ENCODE measurements at places on chromosomes 4 and X.

DNA sequence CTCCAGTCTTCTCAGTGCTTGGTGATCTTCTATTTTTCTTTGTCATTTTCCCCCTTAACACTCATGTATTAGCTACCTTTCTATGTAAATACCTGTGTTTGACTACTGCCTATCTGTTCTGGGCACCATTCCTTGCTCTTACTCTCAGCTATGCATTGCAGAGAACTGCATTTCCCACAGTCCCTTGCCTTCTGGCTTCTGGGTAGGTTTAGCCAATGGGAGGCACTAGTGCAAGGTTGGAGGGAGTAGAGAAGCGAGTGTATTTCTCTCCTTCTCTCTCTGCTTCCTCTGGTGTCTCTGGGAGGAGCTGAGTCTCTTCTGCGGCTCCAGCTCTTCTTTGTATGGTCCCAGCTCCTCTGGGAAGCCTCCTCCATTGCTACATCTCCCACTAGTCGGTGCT is 50.5 kb downstream of the CWH43 start:
- DNase-seq, result no peak

- DNase-seq, result no peak
Observed at GRCh38 chr4:181017038-181017437, 1226.2 kb upstream of the TENM3 start.

- DNase-seq, result no peak
Observed at GRCh38 chrX:10574663-10575062, 45.7 kb downstream of the MID1 start.

GRCh38 chrX:28854637-28855036 is 267.4 kb downstream of the IL1RAPL1 start:
- DNase-seq, result no peak

- no peak for DNase-seq
Observed at GRCh38 chrX:7143941-7144525, 3.5 kb upstream of the STS start.

GRCh38 chr4:139802488-139802887 is 136.9 kb downstream of the MGST2 start:
- no peak for DNase-seq

DNA sequence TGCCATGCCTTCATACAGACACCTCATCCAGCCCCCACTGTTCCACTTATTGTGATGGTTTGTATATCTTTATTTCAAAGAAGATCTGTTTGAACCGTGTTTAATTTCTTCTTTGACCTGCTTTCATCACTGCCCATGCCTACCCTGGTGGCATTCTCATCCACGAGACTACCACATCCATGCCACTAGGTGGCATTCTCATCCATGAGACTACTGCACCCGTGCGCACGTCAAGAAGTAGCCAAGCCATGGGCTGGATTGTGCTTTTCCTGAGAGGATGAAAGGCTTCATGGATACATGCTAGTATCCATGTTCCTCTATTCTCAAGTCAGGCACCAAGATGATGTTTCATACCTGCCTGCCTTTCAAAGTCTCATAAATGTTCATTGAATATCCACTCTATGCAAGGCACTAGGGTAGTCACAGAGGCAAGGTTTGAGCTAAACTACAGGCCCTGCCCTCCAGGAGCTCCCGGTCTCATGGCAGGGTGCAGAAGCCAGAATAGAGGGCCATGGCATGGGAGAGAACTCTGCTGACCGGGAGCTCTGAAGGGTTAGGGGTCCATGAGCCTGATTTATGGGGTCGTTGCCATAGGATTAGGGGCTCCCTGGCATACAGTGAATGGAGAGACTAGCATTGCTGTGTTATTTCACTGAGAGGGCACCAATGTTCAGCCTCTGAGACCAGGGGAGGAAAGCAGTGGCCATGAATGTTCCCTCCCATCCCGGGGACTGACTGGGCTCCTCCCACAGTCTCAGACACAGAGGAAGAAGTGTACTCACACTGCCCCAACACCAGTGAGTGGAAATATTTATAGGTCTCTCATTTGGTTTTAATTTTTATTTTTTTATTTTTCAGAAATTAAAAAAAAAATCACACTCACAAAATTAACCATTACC is 24.8 kb upstream of the EOLA2 start:
- DNase-seq, result no peak

GRCh38 chr4:122746485-122746965 is 14.0 kb downstream of the BBS12 start:
- DNase-seq, result no peak

DNA sequence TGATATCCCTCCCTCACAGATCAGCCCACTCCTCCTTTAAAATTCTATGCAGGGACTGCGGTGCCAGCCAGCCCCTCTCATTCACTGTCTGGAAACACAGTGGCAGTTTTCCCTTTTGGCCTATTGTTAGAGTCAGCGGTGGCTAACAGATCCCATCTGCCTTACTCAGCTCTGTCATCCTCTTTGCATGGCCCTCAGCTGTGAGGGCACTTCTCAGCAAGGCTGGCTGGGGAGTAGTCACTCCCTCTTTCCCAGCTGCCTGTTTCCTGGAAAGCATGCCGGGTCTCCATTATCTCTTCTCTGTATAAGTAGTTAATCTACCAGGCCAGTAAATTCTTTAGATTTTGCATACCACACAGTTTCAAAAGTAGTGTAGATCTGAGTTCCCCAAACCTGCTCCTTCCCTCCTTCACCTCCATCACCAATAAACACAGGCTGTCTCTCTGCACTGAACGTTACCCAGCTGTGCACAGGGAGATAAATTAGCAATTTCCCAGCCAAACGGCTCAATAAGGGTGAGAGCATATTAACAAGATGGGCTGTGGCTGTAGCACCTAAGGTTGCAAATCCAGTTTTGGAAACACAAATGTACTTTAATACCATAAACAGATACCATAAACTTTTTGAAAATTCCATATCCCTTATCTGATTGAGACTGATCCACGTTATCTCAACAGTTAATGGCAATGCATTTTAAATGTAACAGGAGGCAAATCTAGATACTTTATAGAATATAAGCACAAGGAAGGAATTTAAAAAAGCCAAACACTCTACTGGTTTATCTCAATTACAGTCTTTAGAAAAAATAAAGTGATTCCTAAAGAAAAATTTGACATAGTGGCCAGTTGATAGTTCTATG is 229.3 kb downstream of the ANKRD50 start:
- peak; percentile 16 for DNase-seq

DNA sequence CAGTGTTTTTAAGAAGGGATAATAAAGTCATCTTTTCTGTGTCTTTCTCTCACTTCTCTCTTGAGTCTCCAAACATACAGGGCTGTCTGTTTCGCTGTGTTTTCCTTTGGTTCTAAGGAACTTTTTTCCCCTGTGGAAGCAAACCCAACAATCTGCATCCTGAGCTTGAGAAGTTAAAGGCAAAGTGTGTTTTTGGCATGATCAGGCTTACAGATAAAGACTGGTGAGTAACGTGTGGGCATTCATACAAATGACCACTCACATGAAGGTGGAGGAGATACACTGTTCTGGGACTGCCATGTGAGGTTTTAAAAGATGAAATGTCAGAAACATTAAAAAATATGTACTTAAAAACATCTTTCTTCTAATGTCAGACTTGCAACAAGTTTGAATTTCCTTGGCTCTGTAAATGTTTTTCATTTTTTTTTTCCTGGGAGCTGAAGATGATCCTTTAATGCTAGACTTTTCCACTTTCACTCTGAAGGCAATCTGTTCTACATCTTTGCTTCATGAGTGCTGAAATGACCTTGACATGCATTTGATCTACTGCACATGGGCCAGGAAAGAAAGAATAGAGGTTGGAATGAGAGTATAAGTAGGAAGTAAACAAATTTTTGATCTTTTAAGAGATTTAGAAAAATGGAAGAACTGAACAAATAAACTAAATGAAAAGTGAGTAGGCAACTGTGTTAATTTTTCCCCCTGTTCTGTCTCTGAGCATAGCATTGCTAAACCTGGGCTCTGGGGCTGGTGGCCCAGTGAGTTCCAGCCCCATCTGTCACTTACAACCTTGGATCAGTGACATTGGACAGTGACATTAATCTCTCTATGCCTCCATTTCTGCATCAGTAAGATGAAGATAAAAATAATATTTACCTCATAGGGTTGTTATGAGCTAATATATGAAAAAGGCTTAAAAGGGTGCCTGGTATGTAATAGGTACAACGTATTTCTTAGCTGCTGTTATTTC is 151.1 kb upstream of the TBC1D9 start:
- DNase-seq, result no peak

- peak; percentile 93 for DNase-seq
Observed at GRCh38 chrX:154799556-154800348, 5.5 kb downstream of the MPP1 start.

DNA sequence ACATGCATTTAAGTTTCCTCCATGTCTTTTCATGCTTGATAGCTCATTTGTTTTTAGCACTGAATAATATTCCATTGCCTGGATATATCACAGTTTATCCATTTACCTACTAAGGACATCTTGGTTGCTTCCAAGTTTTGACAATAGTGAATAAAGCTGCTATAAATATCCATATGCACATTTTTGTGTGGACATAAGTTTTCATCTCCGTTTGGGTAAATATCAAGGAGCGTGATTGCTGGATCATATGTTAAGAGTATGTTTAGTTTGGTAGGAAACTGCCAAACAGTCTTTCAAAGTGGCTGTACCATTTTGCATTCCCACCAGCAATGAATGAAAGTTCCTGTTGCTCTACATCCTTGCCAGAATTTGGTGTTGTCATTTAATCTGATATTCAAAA is 172.5 kb downstream of the DHX15 start:
- DNase-seq, result no peak

DNA sequence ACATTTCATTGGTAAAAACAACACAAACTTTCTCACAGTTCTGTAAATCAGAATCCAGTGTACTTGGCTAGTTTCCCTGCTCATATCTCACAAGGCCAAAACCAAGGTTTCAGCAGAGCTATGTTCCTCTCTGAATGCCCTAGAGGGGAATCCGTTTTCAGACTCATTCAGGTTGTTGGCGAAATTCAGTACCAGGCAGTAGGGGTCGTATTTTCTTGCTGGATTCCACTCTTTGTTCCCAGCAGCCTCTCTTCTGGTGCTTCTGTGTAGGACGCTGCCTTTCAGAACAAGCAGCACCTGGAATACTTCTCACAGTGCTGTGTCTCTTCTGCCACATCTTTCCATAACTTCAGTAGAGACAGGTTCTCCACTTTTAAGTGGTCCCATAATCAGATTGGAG is 351.9 kb downstream of the PCDH18 start:
- no peak for DNase-seq

DNA sequence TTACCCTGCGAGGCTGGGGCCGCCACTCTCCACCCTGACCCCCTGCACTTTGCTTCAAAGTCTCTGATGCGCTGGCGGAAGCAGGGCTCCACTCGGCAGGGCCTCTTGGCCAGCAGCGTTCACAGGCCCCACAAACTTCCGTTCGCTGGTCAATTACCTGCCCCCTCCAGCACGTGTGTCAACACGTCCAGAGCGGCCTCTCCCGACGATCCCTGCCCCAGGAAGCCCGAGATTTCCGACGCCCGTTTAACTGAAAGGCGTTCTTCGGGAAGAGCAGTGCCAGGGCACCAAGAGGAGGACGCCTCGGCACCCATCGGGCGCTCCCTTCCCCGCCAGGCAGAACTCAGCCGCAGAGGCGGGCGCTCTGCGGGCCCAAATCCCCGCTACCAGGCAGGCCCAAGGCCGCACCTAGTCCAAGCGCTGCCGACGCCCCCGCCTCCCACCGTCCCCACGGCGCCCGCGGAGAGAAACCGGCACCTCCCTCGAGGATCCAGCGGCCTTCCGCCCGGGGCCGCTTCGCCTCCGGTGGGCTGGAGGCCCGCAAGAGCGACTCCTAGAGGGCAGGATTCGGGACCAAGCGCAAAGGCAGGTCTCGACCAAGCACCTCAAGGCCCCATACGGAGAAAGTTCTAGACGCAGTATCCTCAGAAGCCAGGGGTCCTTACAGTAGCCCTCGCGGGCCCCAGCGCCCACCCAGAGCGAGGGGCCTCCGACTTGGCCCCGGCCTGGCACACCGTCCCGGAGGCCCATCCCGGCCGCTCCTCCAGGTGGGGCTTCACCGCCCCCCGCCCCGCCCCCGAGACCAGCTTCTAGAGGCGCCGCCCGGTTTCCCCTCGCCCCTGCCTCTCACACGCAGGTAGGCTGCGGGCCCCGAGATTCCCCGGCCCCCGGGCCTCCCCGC is 586 bp downstream of the BCAP31 start:
- DNase-seq, result no peak

DNA sequence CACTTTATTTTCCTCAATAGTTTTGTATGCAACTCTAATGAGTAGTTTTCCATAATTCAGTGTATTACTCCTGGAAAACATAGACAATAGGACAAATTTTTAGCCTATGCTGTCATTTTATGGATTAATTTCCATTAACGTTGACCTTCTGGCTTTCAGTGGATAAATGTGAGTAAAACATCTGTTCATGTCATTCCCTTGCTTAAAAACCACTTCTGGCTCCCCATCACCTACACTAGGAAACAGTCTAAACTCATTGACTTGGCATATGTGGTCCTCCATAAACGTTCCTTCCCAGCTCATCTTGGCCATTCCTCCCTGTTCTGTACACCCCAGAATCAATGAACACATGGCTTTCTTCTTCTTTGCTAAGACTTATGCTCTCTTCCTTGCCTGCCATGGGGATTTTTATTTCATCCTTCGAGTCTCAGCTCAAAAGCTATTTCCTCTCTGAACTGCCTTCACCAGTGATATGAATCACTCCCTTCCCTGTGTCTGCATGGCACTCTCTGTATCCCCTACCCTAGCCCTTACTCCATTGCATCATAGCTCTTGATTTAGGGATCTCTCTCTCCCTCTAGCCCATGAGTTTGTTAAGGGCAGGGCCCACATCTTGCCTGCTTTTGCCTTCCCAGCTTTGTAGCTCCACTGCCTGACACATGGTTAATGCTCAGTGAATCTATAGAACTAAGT is 34.8 kb downstream of the DOCK11 start:
- no peak for DNase-seq

DNA sequence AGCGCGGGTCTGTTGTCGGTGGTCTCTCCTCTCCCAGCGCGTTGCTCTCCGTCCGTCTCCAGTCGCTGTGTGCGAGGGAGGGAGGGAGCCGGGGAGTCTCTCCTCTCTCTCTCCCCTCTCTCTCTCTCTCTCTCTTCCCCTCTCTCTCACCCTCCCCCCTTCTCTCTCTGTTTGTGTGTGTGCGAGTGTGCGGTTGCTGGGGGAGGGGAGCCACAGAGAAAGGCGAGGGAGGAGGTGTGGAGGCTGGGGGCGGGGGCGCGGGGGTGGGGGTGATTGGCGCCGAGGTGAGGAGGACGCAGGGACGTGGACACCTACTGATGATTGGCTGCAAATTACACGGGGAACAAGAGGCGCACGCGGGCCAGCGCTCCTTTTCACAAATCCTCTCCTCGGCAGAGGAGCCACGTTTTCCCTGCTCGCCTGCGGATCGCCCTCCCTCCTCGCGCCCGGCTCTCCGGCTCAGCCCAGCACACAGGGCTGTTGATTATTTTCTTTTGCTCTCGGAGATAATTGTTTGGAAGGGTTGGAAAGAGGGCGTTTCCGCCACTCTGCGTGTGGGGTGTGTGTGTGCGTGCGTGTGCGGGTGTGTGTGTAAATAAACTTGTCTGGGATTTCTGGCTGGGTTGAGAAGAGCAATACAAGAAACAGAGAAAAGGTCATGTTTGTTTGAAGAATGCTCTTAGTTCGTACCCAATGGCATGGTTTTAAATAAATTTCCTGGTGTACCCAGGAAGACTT is at the start of gene CXXC4:
Gene CXXC4, minus strand, starts transcription at position 73 of the 738 bp plus-strand sequence. CDS start 3,092 bp downstream, outside the sequence.
- DNase-seq, result peak; percentile 74

GRCh38 chr4:153955327-153955726 is 166.4 kb upstream of the SFRP2 start:
- DNase-seq, result no peak

Measured in SHP77 treated with DMSO at 0.1 percent for 48 hours (cell line).